ENCODE measurements at places on chromosomes 16 and 17. TPM values are rescaled to one million over a fixed set of nuclear protein-coding genes. Genes with fewer than 3 reads are reported as not detected.

Gene PRCD
- total RNA-seq: 1.9 TPM

Gene GRAP
- total RNA-seq: not detected

DNA sequence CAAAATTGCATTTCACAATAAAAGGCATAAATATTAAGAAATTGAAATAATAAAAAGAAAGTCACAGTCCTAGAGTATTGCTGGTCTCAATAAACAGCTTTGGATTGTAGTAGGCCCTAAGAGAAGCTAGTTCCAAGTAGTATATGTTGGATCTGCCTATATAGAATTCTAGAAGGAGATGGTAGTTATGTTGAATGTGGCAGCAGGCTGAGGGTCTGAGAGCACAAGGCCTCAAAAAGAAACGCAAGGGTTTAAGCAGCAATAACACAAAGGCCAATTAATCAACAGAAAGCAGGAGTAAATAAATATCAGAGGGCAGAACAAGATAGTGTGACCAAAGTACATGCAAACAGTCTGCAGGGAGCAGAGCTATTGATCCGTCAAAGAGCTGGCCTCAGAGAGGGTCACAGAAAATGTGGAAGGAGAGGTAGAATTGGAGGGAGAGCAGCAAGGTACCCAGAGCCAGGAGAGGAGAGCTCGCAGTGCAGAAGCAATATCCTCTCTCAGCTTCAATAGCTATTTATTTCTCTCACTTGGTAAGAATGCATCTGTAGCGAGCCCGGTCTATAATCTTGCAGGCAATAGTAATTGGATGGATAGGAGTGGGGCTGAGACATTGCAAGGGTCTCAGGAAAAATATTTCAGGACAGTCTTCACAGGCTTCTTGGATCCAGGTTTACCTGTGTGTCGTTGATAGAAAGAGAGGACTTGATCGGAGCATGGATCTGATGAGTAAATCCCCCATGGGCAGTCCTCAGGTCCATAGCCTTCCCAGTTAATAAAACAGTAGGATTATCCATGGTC is 25.1 kb upstream of the MED13 start:
- DNase-seq: no peak

- DNase-seq: no peak
These were observed 726 bp upstream of the C1QTNF1 start for GRCh38 chr17:79023180-79023705.

- peak; percentile 73 for DNase-seq
These were observed 62.3 kb upstream of the ZNF423 start for GRCh38 chr16:49918257-49918656.

DNA sequence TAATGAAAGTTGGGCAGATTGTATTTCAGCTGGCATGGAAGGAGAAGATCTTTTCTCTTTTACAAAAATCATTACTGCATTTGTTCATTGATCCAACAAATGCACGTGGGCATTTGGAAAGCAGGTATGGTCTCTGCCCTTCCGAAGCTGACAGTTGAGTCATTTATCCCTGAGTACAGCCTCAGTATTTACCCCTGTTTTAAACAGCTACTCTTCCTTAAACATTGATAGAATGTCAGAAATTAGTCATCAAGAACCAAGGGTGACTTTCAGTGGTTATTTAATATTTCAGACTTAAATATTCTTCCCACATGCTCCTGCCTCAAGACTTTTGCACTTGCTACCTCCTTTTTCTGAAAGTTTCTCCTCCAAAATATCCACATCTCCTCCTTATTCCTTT is 226.7 kb upstream of the HSBP1 start:
- no peak for DNase-seq

- DNase-seq: no peak
These were observed 122.6 kb upstream of the MED13 start for GRCh38 chr17:62187681-62188080.

DNA sequence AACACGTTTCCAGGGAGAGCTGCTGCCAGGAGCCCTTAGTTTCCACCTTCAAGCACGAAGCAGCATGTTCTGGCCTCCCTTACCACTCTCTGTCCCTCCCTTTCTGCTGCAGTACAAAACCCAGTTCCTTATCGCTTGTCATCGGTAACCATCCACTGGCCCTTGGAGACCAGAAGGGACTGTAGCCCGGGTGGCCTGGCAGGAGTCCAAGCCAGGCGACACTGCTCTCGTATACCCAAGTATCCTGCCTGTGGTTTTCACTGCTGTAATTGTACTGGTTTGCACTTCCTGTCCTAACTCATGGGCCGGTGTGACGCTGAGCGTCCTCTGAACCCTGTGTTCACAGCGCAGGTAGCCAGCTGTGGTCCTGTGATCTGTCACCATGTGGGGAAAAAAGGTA is 81.1 kb downstream of the MAF start:
- no peak for DNase-seq

GRCh38 chr16:31004658-31005057 is 5.8 kb downstream of the STX1B start:
- DNase-seq: no peak

GRCh38 chr17:2805961-2806360 is 9.7 kb downstream of the RAP1GAP2 start:
- no peak for DNase-seq

DNA sequence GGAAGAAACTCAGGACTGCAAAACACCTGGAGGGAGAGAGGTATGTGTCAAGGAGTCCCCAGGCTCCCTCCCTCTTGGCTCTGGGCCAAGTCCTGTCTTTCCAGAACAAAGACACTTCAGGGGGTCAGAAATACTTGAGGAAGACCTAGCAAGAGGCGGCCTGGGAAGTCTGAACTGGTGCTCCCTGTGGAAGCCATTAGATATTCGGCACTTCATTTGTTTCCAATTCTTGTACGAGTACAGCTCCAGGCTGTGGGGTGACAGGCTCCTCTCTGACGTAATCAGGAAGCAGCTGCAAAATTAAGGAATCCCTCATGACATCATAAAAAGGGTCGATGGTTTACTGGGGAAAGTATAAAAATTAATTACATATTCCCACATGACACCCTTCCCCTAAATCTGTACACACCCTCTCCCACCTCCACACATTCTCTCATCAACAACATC is 108.7 kb downstream of the SMG6 start:
- DNase-seq: peak; percentile 96
